ENCODE measurements at places on chromosomes 1 and 21.

- DNase-seq = no peak
These were observed 681.7 kb upstream of the PTBP2 start for GRCh38 chr1:96039910-96040309.

DNA sequence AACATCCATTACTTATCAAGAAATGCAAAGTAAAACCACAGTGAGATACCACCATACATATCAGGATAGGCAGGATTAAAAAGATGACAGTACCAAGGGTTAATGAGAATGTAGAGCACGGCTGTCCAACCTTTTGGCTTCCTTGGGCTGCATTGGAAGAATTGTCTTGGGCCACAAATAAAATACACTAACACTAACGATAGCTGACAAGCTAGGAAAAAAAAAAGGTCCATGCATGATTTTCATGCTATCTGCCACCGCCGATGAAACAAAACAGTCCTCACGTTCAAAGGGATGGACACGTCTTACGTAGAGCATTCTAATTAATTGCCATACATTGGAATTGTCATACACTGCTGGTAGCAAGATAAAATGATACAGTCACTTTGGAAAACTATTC, 14.3 kb downstream of the BACH1 start:
- DNase-seq = no peak

DNA sequence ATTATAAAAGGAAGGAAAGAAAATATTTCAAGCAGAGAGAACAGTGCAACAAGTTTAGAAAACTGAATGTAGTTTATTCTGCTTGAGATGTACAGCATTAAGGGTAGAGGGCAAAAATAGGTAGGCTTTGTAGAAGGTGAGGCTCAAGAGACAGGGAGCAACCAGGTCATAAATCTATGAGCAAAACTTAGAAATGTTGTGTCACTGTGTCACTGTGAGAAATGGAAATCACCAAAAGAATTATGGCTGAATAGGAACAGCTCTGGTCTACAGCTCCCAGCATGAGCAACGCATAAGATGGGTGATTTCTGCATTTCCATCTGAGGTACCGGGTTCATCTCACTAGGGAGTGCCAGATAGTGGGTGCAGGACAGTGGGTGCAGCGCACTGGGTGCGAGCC, 53.6 kb downstream of the TNFSF4 start:
- DNase-seq = no peak

DNA sequence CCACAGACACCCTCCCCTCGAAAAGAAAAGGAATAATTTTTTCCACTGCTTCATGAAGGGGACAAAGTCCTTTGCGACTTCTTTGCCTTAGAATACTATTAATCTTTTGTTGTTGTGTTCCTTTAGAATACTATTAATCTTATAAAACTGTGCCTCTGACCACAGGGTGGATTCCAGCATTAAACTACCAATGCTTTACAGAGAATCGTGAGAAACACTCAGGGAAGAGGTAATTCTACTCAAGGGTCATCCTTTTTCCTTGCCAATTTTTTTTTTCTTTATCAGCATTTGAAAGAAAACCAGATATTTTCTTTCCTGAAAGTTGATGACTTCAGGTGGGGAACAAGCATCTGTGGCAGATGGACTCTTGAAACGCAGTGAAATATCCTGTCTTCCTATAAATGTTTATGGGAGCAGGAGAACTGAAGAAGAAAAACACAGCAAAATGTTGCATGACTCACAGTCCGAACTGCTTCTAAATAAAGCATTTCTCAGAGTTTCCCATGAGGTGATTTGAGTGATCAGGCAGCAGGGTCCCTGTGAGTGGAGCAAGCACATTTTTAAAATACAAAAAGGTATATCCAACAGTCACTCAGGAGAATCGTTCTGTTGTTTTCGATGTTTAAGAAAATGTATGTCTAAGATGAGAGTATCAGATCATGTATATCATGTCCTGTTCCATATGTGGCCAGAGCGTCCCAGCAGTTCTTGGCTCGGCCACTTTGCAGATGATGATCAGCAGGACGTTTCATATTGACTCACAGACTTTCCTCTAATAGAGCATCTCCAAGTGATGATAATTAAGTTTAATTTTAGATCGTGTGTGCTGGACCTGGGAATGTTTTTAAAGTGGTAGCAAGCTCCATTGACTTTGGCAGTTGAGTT, 154.2 kb upstream of the RUNX1 start:
- no peak for DNase-seq

GRCh38 chr1:9596415-9597123, 7.9 kb downstream of the TMEM201 start:
- DNase-seq = no peak

- no peak for DNase-seq
These were observed 15.2 kb downstream of the ADSS2 start for GRCh38 chr1:244436336-244437085.

- DNase-seq = no peak
These were observed 258.2 kb upstream of the FOXD3 start for GRCh38 chr1:63064135-63064534.

GRCh38 chr1:235022981-235023710, 105.5 kb downstream of the TOMM20 start:
- DNase-seq = no peak

DNA sequence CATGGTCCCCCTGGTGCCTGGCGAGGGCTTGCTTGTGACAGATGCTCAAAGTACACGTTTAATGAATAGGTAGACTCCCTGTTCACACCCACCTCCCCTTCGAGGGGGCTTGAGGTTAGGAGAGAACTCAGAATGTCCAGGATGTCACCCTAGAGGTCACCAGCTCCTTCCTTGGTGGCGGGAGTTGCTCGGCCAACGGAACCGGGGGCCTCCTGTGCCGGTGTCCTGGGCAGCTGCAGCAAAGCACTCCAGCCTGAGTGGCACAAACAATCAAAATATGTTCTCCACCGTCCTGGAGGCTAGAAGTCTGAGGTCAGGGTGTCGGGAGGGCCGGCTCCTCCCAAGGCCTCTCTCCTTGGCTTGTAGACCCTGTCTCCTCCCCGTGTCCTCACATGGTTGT, 71.0 kb downstream of the AJAP1 start:
- no peak for DNase-seq

DNA sequence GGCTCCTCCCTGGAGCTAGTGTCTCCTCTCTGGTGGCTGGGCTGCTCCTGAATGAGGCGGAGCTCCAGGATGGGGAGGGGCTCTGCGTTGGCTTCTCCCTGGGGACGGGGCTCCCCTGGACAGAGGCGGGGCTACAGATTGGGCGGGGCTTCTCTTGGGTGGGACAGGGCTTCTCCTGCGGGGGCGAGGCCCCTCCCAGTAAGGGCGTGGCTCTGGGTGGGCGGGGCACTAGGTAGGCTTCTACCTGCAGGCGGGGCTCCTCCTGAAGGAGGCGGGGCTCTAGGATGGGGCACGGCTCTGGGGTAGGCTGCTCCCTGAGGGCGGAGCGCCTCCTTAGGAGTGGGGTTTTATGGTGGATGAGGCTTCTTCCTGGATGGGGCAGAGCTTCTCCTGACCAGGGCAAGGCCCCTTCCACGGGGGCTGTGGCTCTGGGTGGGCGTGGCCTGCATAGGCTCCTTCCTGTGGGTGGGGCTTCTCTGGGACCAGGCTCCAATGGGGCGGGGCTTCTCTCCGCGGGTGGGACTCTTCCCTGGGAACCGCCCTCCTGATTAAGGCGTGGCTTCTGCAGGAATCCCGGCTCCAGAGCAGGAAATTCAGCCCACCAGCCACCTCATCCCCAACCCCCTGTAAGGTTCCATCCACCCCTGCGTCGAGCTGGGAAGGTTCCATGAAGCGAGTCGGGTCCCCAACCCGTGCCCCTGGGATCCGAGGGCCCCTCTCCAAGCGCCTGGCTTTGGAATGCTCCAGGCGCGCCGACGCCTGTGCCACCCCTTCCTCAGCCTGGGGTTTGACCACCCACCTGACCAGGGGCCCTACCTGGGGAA, 22.7 kb upstream of the ARF1 start:
- DNase-seq = no peak

DNA sequence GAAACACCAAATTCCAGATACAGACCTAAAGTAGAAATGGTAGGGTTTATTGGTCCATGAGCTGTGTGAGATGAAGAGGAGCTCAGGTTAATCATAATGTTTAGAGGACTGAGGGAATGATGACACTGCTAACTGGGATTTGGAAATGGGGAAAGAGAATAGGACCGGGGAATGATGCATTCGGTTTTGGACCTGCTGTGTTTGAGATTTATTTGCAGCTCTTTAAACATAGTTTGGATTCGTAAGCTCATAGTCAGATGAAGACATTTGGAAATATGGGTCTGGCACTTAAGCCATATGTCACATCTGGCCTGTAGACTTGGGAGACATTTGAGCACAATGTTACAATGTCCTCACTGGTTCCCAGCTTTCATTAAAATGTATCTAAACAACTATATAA, 127.9 kb upstream of the DUSP10 start:
- DNase-seq = no peak

DNA sequence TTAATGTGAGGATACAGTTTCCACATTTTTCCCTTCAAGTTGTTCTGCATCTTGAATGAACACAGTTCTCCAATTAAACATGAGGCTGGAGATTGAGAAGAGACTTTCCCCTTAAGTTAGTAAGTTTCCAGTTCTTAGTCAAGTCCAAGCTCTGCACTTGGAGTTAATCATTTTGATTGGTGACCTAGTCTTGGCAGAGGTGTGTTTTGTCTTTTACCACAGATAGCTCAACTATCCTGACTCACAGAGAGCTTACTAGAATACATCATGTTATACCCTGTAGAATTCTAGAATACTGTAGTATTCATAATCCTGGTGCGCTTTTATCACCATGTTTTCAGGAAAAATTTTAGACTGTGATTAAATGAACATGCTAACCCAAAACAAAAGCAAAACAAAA, 129.2 kb downstream of the CYYR1 start:
- DNase-seq = no peak

DNA sequence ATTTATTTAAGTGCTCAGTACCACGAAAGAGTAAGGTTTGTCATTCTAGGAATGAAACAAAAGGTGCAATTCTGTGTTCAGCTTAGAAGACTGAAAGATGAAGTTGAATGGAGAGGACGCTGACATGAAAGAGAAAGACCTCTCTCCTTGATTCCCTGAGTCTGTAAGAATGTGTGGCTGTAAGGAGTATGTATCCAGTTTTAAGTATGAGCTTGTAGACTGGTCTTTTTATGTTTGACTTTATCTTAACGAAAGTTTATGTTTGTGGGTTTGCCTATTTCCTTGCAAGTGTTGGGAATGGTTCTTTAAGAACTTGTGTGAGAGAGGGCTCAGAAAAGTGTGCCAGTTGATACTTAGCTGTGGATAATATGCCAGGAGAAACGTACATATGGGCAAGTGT, 1.4 kb downstream of the CHD1L start:
- no peak for DNase-seq

GRCh38 chr1:233607252-233608119, 6.4 kb upstream of the KCNK1 start:
- no peak for DNase-seq

DNA sequence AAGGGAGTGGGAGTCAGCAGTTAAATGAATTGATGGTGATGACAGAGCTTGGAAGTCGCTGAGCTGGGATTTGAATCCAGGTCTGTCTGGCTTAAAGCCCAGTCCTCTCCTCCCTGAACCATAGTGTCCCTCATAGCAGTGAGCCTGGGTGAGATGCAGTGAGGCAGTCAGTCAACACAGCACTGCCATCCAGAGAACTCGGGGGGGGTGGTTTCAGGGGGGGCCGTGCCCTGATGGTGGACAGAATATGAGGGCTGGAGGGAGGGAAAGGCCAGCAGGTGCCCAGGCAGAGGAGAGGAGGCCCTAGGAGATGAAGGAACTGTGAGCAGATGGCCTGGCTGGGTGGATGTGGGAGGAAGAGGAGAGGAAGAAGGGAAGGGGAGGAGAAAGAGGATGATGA, 405.6 kb downstream of the PTPRU start:
- DNase-seq = no peak

DNA sequence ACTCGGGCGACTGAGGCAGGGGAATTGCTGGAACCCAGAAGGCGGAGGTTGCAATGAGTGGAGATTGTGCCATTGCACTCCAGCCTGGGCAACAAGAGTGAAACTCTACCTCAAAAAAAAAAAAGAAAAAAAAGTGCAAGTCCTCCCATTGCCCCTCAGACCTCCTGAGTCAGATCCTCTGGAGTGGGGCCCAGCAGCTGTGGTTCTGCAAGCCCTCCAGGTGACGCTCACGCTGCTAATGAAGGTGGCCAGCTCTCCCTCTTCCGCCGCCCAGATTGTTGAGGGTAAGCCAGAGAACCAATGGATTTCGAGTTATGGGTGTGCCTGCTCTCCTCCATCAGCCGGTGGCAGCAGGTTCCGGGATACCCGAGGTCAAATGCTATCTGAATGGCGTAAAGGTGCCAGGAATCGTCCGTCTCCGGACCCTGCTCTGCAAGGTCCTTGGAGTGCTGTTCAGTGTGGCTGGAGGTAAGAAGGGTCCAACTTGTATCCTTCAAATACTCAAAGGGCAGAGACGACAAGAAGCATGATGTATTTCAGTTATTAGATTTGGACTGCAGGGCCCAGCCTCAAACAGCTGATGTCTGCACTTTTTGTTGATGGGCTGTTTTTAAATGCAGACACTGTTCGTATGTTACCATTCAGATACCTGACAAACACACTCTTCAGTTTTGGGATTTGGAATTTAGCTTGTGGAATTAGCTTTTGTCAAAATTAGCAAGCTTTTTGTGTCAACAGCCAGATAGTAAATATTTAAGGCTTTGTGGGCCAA, 17.6 kb downstream of the CLCN6 start:
- DNase-seq = no peak

- DNase-seq = no peak
These were observed 6.1 kb downstream of the SLC16A4 start for GRCh38 chr1:110384581-110385321.

DNA sequence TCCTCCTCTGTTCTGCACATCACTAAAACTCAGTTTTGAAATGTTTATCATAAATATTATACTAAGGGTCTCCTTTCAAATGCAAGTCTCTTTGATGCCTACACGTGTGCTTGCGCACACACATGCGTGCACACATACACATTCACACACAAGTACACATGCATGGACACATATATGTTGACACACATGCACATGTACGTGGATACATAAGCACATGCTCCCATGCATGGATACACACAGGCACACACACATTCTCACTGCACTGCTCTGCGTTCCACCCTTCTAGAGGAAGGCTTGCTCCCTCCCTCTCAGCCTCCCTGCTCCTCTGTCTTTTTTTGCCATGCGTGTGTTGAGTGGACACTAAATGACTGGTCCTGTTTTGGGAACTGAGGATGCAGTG, 162.7 kb downstream of the PCP4 start:
- no peak for DNase-seq

DNA sequence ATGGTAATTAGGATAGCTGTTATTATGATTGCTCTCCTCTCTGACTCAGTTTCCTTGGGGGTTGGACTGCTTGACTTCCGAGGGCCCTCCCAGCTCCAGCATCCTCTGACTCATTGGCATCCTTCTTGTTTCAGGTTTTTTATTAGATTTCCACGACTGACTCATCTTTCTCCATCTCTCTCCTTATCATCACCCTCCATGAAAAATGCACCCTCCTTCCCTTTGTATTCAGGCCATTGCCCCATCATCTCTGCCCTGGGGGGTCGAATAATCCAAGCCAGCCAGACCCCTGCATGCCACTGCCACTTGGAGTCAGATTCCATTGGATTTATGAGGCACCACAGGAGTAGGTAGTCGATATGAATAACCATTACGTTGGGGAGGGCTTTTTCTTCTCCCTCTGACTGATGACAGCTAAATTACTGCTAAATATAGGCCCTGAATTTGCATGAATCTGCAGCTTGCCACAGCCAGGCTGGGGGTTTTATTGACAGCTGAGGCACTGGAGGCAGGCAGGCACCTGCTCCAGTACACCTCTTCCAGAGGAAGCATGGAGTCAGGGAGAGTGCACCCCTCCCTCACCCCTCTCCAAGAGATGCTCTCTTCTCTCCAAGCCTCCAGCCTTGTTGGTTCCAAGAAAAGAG, 91.7 kb downstream of the C1orf94 start:
- no peak for DNase-seq

GRCh38 chr1:40383488-40384412, 10.2 kb downstream of the SMAP2 start:
- no peak for DNase-seq

Data from HS-27A (cell line).